ENCODE measurements at places on chromosomes 5 and 9.

- DNase-seq: no peak
These were observed 406.4 kb upstream of the CLINT1 start for GRCh38 chr5:158265346-158265745.

- DNase-seq: no peak
These were observed 80.3 kb downstream of the CDH6 start for GRCh38 chr5:31273631-31274378.

- DNase-seq: no peak
These were observed 1043.2 kb upstream of the WWC1 start for GRCh38 chr5:167248257-167248656.

- no peak for DNase-seq
These were observed 91.2 kb upstream of the CHD1 start for GRCh38 chr5:99019812-99020697.

All from CD4-positive, alpha-beta T cell treated with Interleukin-17A for 1 hour (primary cell).